ENCODE measurements at places on chromosomes 1 and 21.
A peak's percentile ranks its signal among the peaks of the same experiment; 100 is the strongest.

- DNase-seq = no peak
These were observed 4.7 kb upstream of the ABCB10 start for GRCh38 chr1:229563241-229563640.

DNA sequence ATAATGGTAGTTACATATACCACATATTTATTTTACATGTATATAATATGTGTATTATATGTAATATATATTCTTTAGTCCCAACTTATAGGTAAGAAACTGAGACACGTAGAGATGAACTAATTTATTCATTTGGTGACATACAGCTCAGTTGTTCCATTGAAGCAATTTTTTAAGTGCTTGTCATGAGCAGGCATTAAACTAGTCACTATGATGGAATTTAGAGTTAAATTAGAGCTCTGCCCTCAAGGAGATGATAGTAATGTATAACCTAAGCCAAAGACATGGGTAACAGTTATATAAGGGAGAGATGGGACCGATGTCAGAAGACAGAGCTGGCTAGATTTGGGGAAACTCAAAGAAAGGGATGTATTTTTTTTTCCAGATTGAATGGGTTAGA lies 83.0 kb downstream of the ST6GALNAC5 start:
- no peak for DNase-seq

- peak; percentile 11 for DNase-seq
These were observed 37.7 kb upstream of the LRP8 start for GRCh38 chr1:53365437-53366063.

DNA sequence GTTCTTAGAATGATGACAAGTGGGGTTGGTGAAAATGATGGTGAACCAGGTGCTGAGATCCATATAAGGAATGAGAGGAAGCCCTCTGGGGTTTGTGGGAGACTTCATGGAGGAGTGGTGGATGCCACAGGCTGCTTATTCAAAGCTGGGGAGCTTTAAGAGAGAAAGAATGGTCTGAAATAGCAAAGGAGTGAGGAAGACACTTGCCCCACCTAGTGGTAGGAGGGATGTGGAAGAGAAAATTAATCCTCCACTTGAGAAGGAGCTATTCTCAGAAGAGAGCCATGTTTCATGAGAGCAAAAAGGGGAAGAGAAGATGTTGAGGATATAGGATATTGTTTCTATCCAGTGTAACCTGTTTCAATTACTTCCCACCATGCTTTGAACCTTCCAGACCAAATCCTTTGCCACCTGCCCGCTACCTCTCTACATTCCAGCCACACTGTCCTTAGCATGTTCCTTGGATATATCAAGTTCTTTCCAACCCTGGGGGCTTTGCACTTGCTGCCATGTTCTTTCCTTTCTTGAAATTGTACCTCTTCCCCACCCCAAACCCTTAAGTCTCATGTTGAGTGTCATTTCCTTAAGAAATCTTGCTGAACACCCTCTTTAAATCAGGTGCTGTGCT lies 19.6 kb upstream of the ZNF648 start:
- DNase-seq = no peak

DNA sequence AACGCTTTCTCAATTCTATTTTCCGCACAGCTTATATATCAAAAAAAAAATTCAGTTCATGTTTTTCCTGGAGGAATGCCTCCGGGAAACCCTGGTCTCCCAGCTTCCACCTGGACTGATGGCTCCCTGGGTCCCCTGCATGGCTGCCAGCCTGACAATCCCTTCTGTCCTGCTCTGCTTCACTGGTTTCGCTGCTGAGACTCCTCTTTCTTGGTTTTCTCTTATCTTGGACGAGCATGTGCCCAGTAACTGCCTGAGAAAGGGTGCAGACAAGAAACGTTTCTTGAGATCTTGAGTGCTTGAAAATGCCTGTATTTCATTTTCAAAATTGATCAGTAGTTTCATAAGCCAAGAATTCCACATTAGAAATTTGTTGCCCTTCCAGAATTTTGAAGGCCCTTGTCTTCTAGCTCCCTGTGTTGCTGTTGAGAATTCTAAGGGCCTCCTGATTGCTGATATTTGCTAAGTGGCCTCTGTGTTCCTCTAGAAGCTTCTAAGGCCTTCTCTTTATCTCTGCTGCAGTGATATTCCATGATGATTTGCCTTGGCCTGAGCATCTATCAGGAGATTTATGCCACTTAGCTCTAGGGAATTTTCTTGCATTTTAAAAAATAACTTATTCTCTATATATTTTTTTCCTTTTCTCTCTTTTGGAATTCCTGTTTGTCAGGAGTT lies 44.7 kb downstream of the ETS2 start:
- no peak for DNase-seq

- DNase-seq = peak; percentile 18
These were observed 2.7 kb upstream of the FMO1 start for GRCh38 chr1:171245458-171246064.

- peak; percentile 19 for DNase-seq
These were observed 543 bp upstream of the MARK1 start for GRCh38 chr1:220527279-220527907.

GRCh38 chr1:34977210-34977471 lies 8.0 kb downstream of the TMEM35B start:
- DNase-seq = no peak

DNA sequence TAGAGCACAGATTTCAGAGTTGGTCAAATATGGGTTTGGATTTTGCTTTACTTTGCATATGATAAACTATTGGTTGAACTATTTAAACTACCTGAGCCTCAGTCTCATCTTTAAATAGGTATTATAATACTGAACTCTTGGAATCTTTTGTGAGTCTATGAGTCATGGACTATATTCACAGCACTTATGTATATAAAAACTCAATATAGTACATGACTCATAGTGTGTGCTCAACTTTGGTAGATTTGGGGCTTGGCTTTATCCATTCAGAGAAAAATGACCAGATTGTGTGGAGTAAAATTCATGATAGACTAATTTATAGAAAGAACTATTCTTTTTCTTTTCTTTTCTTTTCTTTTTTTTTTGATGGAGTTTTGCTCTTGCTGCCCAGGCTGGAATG lies 28.7 kb downstream of the FCRL3 start:
- DNase-seq = no peak

DNA sequence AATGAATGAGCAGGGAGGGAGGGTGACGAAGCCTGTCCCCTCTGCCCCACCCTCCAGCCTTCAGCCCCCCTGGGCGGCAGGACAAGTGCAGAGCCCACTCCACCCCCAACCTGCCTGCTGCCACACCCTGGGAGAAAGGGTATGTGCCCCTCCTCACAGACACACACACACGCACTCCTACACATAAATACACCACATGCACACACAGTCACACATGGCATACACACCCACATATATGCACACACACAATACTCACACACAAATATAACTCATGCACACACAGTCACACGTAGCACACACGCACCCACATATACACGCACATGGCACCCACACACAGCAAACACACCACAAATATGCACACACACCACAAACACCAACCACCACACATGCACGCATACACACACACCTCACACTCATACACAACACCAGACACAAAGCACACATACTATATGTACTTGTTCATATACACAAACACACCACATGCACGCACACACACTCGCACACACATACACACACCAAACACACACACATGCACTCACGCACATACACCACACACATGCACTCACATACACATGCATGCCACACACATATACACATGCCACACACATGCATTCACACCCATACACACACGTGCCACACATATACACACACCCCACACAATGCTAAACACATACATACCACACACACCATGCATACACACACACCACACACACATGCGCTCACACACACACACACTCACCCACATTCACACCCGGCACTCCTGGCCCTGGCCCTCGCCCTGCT lies 16.4 kb downstream of the ITGB2 start:
- DNase-seq = no peak

- peak; percentile 79 for DNase-seq
These were observed 9.9 kb upstream of the MTARC1 start for GRCh38 chr1:220776720-220777326.

DNA sequence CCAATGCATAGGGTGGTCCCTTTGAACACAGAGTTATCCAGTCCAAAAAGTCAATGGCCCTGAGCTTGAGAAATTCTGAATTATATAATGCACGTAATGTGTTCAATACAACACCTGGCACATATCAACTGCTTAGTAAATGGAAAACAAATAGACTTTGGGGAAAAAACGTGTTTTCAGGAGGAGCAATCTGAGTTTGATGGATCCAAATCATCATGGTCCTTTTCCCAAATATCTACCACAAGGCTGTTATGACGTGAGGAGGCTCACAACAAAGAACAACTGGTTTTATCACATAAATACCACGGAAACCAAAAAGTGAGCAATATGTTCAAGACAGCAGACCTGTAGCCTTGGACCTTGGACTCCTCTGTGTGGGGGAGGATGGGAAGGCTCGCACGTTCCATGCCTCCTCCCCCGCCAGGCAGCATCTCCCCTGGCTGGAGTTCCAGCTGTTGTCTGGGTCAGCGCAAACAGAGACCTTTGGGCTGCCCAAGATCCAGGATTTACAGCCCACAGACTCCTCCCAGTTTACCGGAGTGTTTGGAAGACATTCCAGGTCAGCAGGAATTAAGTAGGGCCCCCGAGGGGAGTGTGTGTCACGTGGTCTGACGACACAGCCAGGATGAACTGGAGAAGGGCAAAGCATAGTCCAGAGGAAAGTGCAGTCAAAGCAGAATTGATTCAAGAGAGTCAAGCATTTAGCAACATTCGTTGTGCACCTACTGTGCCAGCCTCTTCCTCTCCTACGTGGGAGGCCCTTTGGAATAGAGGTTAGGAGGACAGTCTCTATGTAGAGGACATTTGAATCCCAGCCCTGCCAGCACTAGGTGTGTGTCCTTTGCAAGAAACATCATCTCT lies 32.2 kb upstream of the MED18 start:
- DNase-seq = no peak
